ENCODE measurements at places on chromosomes 5 and 9.

GRCh38 chr5:122390154-122390553 is 78.1 kb downstream of the SNCAIP start:
- no peak for DNase-seq

DNA sequence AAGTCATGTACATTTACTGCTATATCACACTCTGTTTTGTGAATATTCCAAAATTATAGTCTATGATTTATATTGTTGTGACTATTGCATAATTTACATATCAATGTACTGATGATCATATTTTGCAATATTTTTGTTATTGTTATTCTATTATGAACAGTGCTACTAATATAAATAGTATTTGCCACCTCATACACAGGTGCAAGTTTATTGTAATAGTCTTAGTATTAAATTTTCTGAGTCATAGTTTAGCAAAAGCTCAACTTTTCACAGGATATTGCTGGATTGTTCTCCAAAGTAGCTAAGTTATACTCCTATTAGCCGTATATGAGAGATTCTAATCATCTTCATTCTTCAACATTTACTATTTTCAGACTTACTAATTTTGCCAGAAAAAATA is 124.7 kb downstream of the TMC1 start:
- DNase-seq = no peak

DNA sequence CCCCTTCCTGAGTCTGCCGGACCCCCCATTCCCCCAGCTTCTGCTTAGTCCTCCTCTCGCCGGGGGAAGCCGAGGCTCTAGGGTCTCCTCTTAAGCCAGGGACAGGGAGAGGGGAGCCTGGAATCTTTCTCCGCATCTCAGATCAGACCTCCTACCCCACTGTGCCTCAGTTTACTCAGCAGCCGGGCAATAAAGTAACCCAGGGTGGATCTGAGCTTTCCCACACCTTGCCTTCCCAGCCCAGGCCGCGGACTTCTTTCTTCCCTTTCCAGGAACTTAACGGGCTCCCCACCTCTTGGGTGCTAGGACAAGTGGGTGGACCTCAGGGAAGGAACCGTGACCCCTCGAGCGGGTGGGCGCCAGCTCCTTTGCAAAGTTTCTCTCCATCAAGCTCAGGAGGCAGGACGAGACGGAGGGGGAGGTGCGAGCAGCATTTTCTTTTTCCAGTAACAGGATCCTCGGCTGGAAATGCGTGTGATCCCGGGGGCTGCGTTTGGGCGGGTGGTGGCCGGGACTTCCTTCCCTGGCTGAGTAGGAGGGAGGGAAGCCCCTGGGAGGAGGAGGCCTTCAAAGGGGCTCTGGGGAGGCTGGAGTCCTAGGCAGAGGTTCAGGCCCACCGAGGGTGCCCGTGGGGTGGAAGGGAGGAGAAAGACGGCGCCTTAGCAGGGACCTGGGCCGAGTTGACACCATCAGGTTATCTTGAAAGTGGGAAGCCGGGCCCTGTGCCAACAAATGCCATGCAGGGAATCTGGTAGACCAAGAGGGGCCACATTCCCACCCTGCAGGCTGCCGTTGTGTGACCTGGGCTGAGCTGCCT is 795 bp downstream of the DAB2IP start:
- no peak for DNase-seq

GRCh38 chr9:10597801-10598200 is 15.0 kb downstream of the PTPRD start:
- no peak for DNase-seq

- DNase-seq = no peak
Measured at GRCh38 chr9:116382053-116382452, 228.5 kb downstream of the PAPPA start.

DNA sequence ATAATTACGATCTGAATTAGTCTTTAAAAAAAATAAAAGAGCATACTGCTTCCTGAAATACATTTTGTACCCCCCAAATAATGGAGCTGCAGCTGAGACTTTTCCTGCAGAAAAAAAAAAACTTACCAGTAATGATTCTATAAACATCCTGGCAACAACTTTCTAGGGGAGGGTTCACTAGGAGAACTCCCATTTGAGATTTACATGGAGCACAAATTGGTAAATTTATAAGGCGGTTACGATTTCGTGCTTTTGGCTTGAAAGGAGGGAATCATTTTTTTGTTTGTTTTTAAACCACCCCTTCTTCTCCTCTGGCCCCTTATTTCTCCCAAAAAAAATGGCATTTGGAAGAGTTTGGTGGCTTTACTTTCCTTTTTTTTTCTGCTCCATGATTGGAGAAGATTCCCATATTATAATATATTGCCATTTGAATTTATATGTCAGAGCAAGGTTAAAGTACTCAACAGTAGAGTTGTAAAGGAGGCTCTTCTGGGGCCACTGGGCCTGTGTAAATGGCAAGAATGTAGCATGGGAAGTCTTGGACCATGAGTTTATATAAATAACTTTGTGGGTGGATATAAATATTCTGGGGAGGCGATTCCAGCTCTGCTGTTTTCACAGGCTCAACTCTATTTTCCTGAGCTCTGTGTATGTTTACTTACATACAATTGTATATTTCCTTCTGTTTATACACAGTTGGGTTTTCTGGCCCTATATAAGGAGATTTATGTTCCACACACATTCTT is 159.9 kb downstream of the CSNK1G3 start:
- no peak for DNase-seq

DNA sequence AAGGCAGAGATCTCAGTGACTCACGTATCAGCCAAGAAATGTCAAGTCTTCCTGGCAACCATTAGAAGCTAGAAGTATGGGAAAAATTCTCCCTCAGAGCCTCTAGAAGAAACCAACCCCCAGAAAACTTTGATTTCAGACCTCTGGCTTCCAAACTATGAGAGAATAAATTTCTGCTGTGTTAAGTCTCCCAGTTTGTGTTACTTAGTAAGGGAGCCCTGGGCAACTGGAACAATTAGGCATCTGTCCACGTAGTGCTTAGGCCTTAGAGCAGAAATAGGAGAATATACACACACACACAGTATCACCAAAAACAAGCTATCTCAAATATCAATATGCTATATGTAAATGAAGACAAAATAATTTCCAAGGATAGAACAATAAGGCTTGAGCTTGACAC is 894.8 kb upstream of the CDH10 start:
- DNase-seq = no peak

- no peak for DNase-seq
Measured at GRCh38 chr9:136349546-136349945, 14.0 kb downstream of the DNLZ start.

DNA sequence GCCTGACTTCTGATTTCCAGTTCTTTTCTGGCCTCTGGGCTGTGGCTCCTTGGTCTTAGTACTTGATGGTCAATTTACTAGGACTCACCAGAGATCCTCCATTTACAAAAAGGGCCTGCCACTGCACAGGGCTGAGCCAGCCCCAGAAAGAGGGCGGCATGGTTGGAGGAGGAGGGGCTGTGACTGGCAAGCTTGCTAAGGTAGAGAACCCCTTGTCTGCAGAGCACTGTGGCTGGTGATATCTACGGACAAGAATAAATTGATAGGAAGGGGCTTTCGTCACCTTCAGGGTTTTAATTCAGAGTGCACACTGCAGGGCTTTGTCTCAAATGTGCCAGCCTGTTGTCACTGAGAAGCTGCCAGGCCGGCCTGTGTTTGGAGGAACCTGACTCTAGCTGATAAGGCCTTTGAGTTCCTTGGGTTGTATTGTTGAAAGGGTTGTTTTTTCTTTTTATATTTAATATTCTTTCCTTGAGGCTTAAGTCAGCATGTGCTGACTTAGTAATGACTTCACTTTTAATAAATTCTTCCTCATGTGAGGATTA is 15.1 kb downstream of the SLC22A5 start:
- no peak for DNase-seq

Measured in GM06990 (cell line).